Heart right ventricle (tissue), 16 donors: ENCODE measurements at places on chromosomes 4 and X. TPM values are rescaled to one million over a fixed set of nuclear protein-coding genes. Genes with fewer than 3 reads are reported as not detected.

- no peak overlapping the region for H3K4me3 ChIP-seq
- no peaks in the 10 kb centered on the region for H3K36me3 ChIP-seq
- DNase-seq: peak; percentile 42
- H3K27ac ChIP-seq: peak overlapping the region; percentile 91
- H3K27me3 ChIP-seq: no peaks in the 10 kb centered on the region
- H3K4me1 ChIP-seq: peaks cover 65% of the 10 kb centered on the region
These were observed 46.4 kb downstream of the PRPS1 start for GRCh38 chrX:107674480-107675364.

DNA sequence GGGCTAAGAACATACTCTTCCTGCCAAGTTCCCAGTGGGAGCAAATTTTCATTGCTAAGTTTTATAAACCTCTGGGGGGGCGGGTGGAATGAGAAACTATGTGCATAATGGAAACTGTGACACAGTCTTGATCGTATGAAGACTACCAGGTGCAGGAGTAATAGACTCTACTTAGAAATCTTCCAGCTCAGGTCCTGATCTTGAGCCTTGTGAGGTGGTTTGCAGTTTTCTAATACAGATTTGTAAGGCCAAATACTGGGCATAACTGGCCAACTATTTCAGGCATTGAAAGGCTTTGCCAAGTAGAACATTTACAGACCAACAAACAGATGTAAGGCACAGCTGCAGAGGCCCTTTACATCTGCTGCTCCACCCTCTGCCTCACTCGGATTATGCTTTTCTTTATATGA is 89.7 kb upstream of the CBR4 start:
- H3K4me3 ChIP-seq: no peak overlapping the region
- no peaks in the 10 kb centered on the region for H3K27me3 ChIP-seq
- H3K36me3 ChIP-seq: peaks cover 6% of the 10 kb centered on the region
- H3K27ac ChIP-seq: peak overlapping the region; percentile 75
- peaks cover 39% of the 10 kb centered on the region for H3K4me1 ChIP-seq

DNA sequence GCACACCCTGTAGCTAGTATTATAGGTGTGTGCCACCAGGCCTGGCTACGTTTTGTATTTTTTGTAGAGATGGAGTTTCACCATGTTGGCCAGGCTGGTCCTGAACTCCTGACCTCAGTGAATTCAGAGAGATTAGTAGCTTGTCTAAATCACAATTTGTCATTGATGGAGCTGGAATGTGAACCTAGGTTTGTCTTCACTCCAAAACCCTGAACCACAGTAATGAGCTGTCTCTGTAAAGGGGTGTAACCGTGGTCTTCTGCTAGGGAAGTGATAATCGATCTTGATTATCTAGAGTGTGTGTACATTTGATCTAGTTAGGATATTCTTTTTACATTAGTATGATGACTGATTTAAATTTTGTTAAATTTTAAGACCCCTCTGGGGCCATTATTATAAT is 8.3 kb downstream of the ARHGAP10 start:
- DNase-seq: no peak
- no peak overlapping the region for H3K4me3 ChIP-seq
- peaks cover 22% of the 10 kb centered on the region for H3K4me1 ChIP-seq
- no peaks in the 10 kb centered on the region for H3K36me3 ChIP-seq

TNIP3 gene
- polyA plus RNA-seq: not detected

GRCh38 chr4:37794056-37794455 is 32.4 kb upstream of the PGM2 start:
- no peak overlapping the region for H3K27ac ChIP-seq
- H3K4me3 ChIP-seq: no peak overlapping the region
- DNase-seq: no peak
- H3K36me3 ChIP-seq: no peaks in the 10 kb centered on the region

DNA sequence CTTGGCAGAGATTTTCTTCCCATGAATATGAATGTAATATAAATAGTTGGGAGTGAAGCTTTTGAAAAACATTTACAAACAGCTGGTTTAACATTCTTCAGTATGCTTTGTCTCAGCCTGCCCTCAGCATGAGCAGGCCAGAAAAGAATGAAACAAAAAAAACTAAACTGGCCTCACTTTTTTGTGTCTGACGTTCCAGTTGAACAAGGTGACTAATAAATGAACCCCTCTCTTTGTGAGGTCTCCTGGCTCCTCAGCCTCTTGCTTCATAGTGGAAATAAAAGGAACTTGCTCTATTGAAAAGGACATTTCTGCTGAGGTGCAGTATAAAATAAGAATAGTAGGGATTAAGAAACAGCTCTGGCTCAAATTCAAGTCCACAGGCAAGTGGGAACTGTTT is 9.4 kb downstream of the CHST7 start:
- H3K27ac ChIP-seq: peak overlapping the region; percentile 68
- H3K36me3 ChIP-seq: no peaks in the 10 kb centered on the region
- no peaks in the 10 kb centered on the region for H3K27me3 ChIP-seq

DNA sequence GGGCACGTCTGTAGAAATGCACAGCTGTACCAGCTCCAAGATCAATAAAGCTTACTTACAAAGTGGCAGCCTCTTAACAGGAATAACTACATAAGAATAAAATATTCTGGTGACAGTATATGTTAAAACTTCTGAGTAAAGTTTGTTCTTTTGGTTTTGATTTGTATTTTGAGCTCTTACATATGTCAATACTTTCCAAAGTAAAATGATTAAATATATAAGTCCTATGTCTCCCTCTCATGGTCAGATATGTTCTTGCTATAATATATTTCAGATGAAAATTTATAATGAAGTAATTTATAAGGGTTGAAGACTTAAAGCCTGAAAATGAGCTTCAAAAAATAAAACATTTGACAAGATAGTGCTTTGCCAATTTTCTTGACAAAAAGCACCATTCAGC is 254.4 kb downstream of the NPFFR2 start:
- no peak overlapping the region for H3K27ac ChIP-seq
- DNase-seq: no peak
- no peaks in the 10 kb centered on the region for H3K27me3 ChIP-seq

- peak; percentile 38 for DNase-seq
- H3K27ac ChIP-seq: peak within 1 kb of the TSS; percentile 65
- peaks cover 16% of the 10 kb centered on the region for H3K4me1 ChIP-seq
- no peaks in the 10 kb centered on the region for H3K27me3 ChIP-seq
These were observed at the start of gene MAGED2 for GRCh38 chrX:54807524-54808108. Gene MAGED2 (plus strand): TSS chrX:54807745. CDS start chrX:54809332, 1,587 bp downstream.

TKTL2 gene
- not detected for polyA plus RNA-seq

CXXC4 gene
- polyA plus RNA-seq: 1.8 TPM

DNA sequence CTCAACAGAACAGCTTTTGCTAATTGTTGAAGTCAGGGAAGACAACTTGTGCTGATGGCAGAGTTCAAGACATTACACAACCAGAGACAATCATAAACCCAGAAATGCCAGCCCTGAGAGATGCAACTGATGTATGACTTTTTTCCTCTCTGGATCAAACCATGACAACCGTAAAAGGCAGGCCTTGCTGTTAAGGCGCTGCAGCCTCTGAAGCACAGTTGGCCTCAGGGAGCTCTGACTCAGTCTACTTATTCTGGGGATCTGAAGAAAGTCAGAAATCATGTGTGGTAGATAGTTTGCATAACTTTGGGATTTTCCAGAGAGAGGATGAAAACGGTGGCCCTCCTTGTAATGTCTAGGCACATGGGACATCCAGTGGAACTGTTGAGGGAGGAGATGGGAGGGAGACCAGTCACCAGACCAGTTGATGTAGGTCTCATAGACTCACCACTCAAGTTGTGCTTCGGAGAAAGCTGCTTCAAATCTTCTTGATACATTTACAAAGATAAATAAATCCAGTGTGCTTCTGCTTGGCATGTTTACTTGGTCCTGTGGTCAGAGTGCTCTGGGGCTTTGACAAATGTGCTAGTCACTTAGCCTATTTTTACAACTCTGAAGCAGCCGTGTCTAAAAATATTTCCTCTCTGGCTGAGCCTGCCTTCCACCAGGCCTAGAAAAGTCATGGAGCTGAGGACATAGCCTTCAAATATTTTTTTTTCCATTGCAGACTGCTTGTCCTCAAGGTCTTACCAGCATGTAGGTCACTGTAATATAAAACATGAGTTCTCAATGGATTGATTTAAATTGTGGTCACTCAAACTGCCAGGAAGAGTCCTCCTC is 7.5 kb downstream of the HADH start:
- H3K27me3 ChIP-seq: no peaks in the 10 kb centered on the region
- peak overlapping the region; percentile 81 for H3K27ac ChIP-seq
- no peaks in the 10 kb centered on the region for H3K36me3 ChIP-seq
- no peak for DNase-seq

SPANXA1 gene
- polyA plus RNA-seq: not detected

GRCh38 chr4:154361450-154361849 is 130.1 kb downstream of the DCHS2 start:
- DNase-seq: no peak
- no peaks in the 10 kb centered on the region for H3K36me3 ChIP-seq
- no peaks in the 10 kb centered on the region for H3K27me3 ChIP-seq
- no peaks in the 10 kb centered on the region for H3K4me1 ChIP-seq
- no peak overlapping the region for H3K4me3 ChIP-seq

DNA sequence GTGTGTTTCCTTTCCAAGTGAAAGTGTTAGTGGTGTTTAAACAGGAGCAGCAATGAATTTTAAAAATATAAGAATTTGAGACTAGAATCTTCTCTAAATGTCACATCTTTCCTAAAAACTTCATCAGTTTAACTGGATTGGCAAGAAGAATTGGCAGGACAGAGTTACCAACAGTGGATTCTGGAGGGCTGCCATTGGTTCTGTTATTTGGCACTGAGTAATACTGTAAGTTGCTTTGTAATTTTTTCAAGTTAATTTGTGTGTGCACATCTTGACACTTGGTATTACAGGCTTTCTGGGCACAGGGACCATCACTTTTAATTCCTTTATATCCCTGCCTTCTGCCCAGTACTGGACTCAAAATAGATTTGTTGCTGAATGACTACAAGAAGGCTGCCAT is 4.5 kb upstream of the GPRIN3 start:
- peaks cover 4% of the 10 kb centered on the region for H3K4me1 ChIP-seq
- no peak overlapping the region for H3K4me3 ChIP-seq
- peaks cover 7% of the 10 kb centered on the region for H3K27me3 ChIP-seq
- H3K36me3 ChIP-seq: no peaks in the 10 kb centered on the region

CSAG3 gene
- polyA plus RNA-seq: not detected

XK gene
- 1.8 TPM for polyA plus RNA-seq

- no peaks in the 10 kb centered on the region for H3K4me1 ChIP-seq
- H3K27me3 ChIP-seq: no peaks in the 10 kb centered on the region
- DNase-seq: no peak
- no peak overlapping the region for H3K4me3 ChIP-seq
- H3K36me3 ChIP-seq: no peaks in the 10 kb centered on the region
These were observed 157.7 kb downstream of the SPANXN1 start for GRCh38 chrX:145405012-145405411.

DNA sequence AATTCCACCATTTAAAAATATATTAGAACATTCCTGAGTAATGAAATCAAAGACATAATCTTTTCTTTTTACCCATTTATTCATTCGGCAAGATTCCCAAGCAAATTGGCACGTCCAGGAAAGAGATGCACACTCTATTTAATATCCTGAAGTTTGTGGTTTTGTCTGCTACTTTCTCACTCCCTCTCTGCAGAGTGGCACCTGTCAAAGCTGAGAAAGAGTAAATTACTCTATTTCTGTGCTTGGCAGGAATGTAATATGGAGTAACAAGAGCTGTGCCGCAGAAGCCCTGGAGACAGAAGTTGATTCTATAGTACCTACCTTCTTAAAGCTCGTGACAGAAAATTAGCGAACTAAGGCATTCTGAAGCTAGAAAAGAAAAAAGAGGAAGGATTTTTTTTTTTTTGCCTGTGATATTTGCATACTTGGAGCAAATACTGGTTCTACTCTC is 5.5 kb downstream of the GSTCD start:
- H3K27me3 ChIP-seq: no peaks in the 10 kb centered on the region
- H3K36me3 ChIP-seq: peaks cover 2% of the 10 kb centered on the region
- peaks cover 8% of the 10 kb centered on the region for H3K4me1 ChIP-seq
- no peak overlapping the region for H3K27ac ChIP-seq
- DNase-seq: no peak
- H3K4me3 ChIP-seq: no peak overlapping the region

- H3K36me3 ChIP-seq: no peaks in the 10 kb centered on the region
- DNase-seq: no peak
- no peak overlapping the region for H3K4me3 ChIP-seq
- peaks cover 5% of the 10 kb centered on the region for H3K4me1 ChIP-seq
These were observed 4.1 kb downstream of the SLC39A8 start for GRCh38 chr4:102341201-102341600.

- H3K27ac ChIP-seq: no peak overlapping the region
- H3K27me3 ChIP-seq: no peaks in the 10 kb centered on the region
- H3K4me1 ChIP-seq: peaks cover 62% of the 10 kb centered on the region
- H3K36me3 ChIP-seq: no peaks in the 10 kb centered on the region
These were observed 193.2 kb downstream of the RAPGEF2 start for GRCh38 chr4:159296061-159296460.

SOD3 gene
- 31.9 TPM for polyA plus RNA-seq

HSFX2 gene
- 0.70 TPM for polyA plus RNA-seq

GRCh38 chr4:7381221-7381889 is 53.4 kb downstream of the PSAPL1 start:
- peak; percentile 38 for DNase-seq
- no peaks in the 10 kb centered on the region for H3K27me3 ChIP-seq
- H3K4me3 ChIP-seq: no peak overlapping the region

- H3K27me3 ChIP-seq: no peaks in the 10 kb centered on the region
- no peak overlapping the region for H3K4me3 ChIP-seq
- no peak overlapping the region for H3K27ac ChIP-seq
- H3K36me3 ChIP-seq: no peaks in the 10 kb centered on the region
- H3K4me1 ChIP-seq: no peaks in the 10 kb centered on the region
These were observed 394.4 kb upstream of the ADGRL3 start for GRCh38 chr4:60805500-60806313.

- H3K36me3 ChIP-seq: peaks cover 19% of the 10 kb centered on the region
- no peaks in the 10 kb centered on the region for H3K27me3 ChIP-seq
- peaks cover 59% of the 10 kb centered on the region for H3K4me1 ChIP-seq
These were observed 616 bp downstream of the WDR1 start for GRCh38 chr4:10115797-10116568.

DNA sequence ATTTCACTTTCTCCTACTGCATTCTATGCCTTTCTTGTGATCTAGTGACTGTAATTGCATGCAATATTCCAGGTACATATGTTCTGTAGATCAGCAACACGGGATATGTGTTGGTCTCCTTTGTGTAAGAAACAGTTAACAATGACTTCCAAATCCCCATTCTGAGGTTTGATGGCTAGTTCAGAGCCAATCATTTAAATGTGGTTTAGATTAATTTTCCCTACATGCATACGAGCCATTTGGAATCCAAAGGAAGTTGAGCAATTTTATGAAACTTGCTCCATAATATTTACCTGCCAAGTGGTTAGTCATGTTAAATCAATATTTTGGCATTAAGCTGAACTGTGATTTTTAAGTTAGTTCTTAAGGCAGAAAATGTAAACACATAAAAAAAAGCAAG is 172.8 kb upstream of the DCAF12L2 start:
- no peaks in the 10 kb centered on the region for H3K36me3 ChIP-seq
- H3K4me3 ChIP-seq: no peak overlapping the region
- no peak overlapping the region for H3K27ac ChIP-seq
- no peak for DNase-seq

NLGN4X gene
- polyA plus RNA-seq: 0.37 TPM

DNA sequence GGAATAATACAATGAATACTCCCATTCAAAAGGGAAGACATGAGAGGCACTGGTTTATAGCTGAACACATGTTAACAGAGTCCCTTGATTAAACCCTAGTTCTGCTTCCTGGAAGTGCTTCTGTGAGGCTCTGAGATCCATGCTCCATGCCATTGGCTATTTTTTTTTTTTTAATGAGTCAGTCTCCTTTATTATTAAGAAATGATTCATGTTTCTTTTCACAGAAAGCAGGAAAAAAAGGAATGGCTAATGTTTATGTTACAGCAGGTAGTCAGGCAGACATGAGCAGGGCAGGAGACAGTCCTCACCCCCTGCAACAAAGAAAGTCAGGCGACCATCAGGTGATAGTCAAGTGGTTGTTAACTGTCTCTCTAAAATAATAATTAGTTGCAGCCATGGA is 598.7 kb downstream of the EPHA5 start:
- no peak overlapping the region for H3K4me3 ChIP-seq
- no peaks in the 10 kb centered on the region for H3K36me3 ChIP-seq
- H3K27me3 ChIP-seq: no peaks in the 10 kb centered on the region
- no peaks in the 10 kb centered on the region for H3K4me1 ChIP-seq

GYG2 gene
- 1.3 TPM for polyA plus RNA-seq
